ENCODE measurements at places on chromosomes 1 and 21.

- peak overlapping the region; percentile 85 for H3K27ac ChIP-seq
- H3K27me3 ChIP-seq, result peaks cover 6% of the 10 kb centered on the region
- no peak for DNase-seq
- peak overlapping the region; percentile 94 for H3K4me3 ChIP-seq
- H3K36me3 ChIP-seq, result peaks cover 5% of the 10 kb centered on the region
These were observed 566 bp upstream of the ALG6 start for GRCh38 chr1:63366908-63367214.

GRCh38 chr1:9589144-9589718 lies 520 bp downstream of the TMEM201 start:
- H3K36me3 ChIP-seq, result no peaks in the 10 kb centered on the region
- peak overlapping the region; percentile 82 for H3K4me3 ChIP-seq
- H3K27ac ChIP-seq, result no peak overlapping the region
- H3K4me1 ChIP-seq, result peaks cover 19% of the 10 kb centered on the region
- H3K27me3 ChIP-seq, result no peaks in the 10 kb centered on the region

- no peak overlapping the region for H3K4me3 ChIP-seq
- peaks cover 11% of the 10 kb centered on the region for H3K27me3 ChIP-seq
- no peaks in the 10 kb centered on the region for H3K36me3 ChIP-seq
These were observed 57.9 kb upstream of the TENT5B start for GRCh38 chr1:27070390-27071048.

DNA sequence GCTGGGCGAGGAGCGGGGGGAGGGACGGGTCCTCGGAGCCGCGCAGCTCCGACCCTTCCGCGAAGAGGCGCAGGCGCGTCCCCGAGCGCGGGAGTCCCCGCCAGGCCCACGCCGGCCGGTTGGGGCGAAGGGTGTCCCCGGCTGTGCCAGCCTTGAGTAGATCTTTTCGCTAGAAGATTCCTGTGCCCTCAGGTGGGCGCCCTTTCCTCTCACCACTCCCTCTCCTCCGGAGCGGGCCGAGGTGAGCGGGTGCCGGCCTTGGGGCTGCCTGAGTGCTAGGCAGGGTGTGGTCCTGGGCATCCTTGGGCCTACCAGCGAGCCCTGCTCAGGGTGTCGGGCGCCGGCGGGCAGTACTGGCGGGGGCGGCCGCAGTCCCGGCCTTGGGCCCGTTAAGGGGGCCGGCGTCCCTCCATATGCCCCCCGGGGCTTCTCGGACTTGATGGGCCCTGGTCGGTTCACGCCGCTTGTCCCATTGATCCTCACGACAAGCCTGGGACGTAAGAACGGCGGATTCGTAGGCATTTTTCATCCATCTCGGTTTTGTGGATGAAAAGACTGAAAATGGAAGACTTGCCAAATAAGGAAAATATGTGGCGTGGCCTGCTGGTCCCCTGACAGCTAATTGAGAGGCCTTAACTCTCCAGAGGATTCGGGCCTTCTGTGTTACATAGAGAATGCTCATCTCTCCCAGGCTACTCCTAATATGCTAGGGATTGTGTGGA lies 712 bp downstream of the DEGS1 start:
- peak overlapping the region; percentile 94 for H3K4me3 ChIP-seq
- peaks cover 5% of the 10 kb centered on the region for H3K36me3 ChIP-seq
- H3K27ac ChIP-seq, result peak overlapping the region; percentile 98
- peak; percentile 63 for DNase-seq

DNA sequence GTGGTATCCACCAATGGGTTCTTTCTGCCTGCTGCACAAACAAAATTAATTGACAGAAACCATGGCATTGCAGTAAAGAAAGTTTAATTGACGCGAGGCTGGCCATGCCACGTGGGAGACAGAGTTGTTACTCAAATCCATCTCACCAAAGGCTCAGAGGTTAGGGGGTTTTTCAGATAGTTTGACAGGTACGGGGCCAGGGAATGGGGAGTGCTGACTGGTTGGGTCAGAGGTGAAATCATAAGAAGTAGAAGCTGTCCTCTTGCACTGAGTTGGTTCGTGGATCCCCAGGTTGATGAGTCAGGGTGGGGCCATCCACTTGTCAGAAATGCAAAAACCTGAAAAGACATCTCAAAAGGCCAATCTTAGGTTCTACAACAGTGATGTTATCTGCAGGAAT lies 941 bp upstream of the TBCE start:
- no peak for DNase-seq
- peak overlapping the region; percentile 80 for H3K4me3 ChIP-seq
- H3K27me3 ChIP-seq, result no peaks in the 10 kb centered on the region
- peaks cover 3% of the 10 kb centered on the region for H3K36me3 ChIP-seq
- H3K4me1 ChIP-seq, result peaks cover 19% of the 10 kb centered on the region

GRCh38 chr1:206514813-206515387 lies 7.6 kb downstream of the RASSF5 start:
- H3K27ac ChIP-seq, result no peak overlapping the region
- no peak for DNase-seq
- peaks cover 2% of the 10 kb centered on the region for H3K27me3 ChIP-seq
- H3K4me1 ChIP-seq, result peaks cover 6% of the 10 kb centered on the region

DNA sequence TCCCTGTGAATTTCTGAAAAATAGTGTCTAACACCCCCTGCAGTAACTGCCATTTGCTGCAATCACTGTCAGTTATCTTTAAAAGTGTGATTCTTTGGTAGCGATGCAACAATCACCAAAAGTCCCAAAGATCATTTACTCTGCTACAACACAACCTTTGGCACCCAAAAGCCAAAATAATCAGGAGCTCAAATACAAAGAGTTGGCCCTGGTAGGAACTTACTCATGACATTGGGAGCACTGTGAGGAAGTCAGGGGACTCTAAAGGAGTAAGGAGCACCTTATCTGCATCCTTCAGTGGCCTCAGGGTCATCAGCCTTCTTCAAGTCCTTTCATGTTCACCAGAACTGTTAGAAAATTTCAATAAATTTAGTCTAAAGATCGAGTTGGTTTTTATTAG lies 54.6 kb downstream of the SLC16A1 start:
- H3K4me1 ChIP-seq, result peaks cover 5% of the 10 kb centered on the region
- no peaks in the 10 kb centered on the region for H3K36me3 ChIP-seq
- DNase-seq, result no peak
- H3K4me3 ChIP-seq, result no peak overlapping the region

GRCh38 chr1:205588636-205589035 lies 43.2 kb downstream of the ELK4 start:
- H3K4me3 ChIP-seq, result no peak overlapping the region
- H3K27me3 ChIP-seq, result no peaks in the 10 kb centered on the region
- H3K4me1 ChIP-seq, result peaks cover 9% of the 10 kb centered on the region
- no peak for DNase-seq
- H3K36me3 ChIP-seq, result no peaks in the 10 kb centered on the region

- no peaks in the 10 kb centered on the region for H3K36me3 ChIP-seq
- no peaks in the 10 kb centered on the region for H3K4me1 ChIP-seq
- H3K27ac ChIP-seq, result no peak overlapping the region
- DNase-seq, result no peak
These were observed 24.0 kb downstream of the ADGRL2 start for GRCh38 chr1:81824759-81825158.

- no peak for DNase-seq
- no peaks in the 10 kb centered on the region for H3K4me1 ChIP-seq
- peaks cover 10% of the 10 kb centered on the region for H3K27me3 ChIP-seq
- H3K27ac ChIP-seq, result no peak overlapping the region
- H3K4me3 ChIP-seq, result no peak overlapping the region
- H3K36me3 ChIP-seq, result no peaks in the 10 kb centered on the region
These were observed 117.7 kb downstream of the CTH start for GRCh38 chr1:70528590-70529333.

GRCh38 chr1:182674346-182675246 lies 9.8 kb downstream of the RGS8 start:
- no peak for DNase-seq
- H3K27ac ChIP-seq, result no peak overlapping the region
- no peaks in the 10 kb centered on the region for H3K36me3 ChIP-seq
- H3K4me3 ChIP-seq, result no peak overlapping the region

- H3K27me3 ChIP-seq, result no peaks in the 10 kb centered on the region
- no peak overlapping the region for H3K27ac ChIP-seq
- no peaks in the 10 kb centered on the region for H3K36me3 ChIP-seq
- H3K4me1 ChIP-seq, result no peaks in the 10 kb centered on the region
These were observed 804.1 kb downstream of the USP25 start for GRCh38 chr21:16533692-16534407.

DNA sequence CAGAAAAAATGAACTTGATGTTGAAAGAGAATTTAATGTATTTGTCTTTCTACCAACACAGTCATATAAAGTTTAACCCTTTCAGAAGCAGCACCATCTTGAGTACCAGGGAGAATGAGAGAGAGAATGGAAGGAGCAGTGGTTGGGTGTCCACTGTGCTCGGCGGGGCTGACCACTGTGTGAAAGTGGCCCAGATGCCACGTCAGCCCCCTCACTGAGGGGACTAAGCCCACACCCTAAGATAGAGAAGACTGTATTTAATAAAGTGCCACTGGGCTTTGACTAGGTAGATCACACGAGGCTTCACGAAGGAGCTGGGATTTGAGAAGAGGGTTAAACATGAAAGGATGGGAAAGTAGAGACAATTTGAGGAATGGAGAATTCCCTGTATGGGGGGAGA lies 31.2 kb downstream of the BATF3 start:
- H3K4me1 ChIP-seq, result peaks cover 25% of the 10 kb centered on the region
- no peak for DNase-seq
- H3K36me3 ChIP-seq, result no peaks in the 10 kb centered on the region
- no peak overlapping the region for H3K4me3 ChIP-seq
- no peak overlapping the region for H3K27ac ChIP-seq
- H3K27me3 ChIP-seq, result peaks cover 1% of the 10 kb centered on the region

DNA sequence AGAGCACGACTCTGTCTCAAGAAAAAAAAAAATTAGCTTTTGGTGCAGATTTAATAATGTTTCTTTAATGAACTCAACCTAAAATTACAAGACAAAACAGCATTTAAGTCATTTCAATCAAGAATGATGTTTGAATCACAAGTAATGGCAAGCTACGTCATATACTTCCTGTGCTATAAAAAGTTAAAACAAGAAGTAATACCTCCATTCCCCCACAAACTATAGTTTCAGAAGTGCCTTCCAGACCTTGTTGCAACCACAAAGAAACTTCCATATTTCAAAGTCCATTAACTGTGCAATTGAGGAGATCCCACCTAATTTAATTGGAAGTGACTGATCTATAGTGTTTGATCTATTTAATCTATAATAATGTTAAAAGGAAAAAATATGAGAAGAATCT lies 15.1 kb downstream of the NRDC start:
- peak overlapping the region; percentile 81 for H3K27ac ChIP-seq
- H3K4me1 ChIP-seq, result peaks cover 31% of the 10 kb centered on the region
- H3K27me3 ChIP-seq, result no peaks in the 10 kb centered on the region
- no peak overlapping the region for H3K4me3 ChIP-seq
- no peak for DNase-seq

DNA sequence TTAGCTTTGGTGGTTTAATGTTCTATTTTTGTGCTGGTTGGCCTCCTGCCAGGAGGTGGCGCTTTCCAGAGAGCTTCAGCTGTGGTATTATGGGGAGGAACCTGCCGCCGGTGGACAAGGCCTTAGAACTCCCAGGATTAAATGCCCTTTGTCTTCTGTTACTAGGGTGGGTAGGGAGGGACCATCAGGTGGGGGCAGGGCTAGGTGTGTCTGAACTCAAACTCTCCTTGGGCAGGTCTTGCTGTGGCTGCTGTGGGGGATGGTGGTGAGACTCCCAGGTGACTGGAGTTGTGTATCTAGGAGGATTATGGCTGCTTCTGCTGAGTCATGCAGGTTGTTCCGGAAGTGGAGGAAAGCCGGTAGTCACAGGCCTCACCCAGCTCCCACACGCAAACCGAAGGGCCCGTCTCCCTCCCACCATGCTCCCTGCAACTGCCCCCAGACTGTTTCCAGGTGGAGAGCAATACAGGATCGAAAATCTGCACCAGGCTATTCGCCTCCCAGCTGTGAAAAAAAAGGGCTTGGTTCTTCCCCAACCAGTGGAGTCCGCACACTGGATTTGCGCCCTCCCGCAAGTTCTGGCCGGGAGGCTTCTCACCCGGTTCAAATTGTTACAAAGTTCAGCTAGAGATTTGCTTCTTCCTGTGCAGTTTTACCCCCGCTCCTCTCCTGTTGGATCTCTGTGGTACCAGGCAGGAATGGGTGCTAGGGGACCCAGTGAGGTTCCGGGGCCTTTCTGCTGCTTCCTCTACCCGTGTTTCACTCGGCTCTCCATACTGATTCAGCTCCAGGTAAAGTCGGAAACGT lies 220.5 kb downstream of the CENPF start:
- H3K4me1 ChIP-seq, result no peaks in the 10 kb centered on the region
- no peak for DNase-seq
- no peaks in the 10 kb centered on the region for H3K27me3 ChIP-seq
- no peaks in the 10 kb centered on the region for H3K36me3 ChIP-seq

DNA sequence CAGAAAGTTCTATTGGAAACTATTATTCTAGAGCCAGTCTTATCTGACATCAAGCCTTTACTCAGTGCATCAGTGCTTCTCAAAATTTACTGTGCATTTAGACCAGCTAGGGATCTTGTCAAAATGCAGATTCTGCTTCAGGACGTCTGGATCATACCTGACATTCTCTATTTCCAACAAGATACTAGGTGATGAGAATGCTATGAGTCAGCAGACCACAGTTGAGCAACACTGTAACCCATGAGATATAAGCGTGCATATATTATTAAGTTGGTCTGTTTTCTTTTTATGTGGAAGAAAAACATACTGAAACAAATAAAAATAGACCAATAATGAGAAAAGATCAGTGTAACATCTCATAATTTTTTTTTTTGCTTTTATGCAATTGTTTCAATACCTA lies 40.4 kb upstream of the KCNH1 start:
- no peaks in the 10 kb centered on the region for H3K4me1 ChIP-seq
- no peak overlapping the region for H3K4me3 ChIP-seq
- no peak overlapping the region for H3K27ac ChIP-seq
- peaks cover 11% of the 10 kb centered on the region for H3K27me3 ChIP-seq
- no peak for DNase-seq

- peaks cover 22% of the 10 kb centered on the region for H3K27me3 ChIP-seq
- DNase-seq, result no peak
- peak overlapping the region; percentile 70 for H3K4me3 ChIP-seq
These were observed 28.4 kb downstream of the TRIM11 start for GRCh38 chr1:228378090-228378872.

DNA sequence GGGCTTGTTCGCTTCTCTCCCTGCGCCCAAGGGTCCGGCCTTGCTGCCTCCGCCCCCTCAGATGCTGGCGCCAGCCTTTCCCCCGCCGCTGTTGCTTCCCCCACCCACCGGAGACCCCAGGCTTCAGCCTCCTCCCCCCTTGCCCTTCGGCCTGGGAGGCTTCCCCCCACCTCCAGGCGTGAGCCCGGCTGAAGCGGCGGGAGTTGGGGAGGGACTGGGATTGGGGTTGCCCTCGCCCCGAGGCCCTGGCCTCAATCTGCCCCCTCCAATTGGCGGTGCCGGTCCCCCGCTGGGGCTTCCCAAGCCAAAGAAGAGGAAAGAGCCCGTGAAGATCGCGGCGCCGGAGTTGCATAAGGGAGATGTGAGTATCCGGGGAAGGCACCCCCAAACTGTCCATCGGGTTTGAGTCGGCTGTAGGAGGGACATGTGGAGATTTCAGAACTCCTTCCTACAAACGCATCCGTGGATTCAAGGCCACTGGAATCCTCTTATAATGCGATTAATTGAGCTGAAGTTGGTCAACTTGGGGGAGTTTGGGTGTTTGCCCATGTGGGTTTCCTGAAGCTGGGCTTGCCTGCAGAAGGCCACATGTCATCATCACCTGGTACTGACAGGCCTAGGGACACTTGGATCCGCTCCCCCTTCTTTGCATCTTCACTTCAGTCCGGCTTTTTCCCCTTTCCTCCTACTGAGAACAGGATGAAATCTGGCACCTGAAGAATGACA lies 707 bp downstream of the PRCC start:
- no peaks in the 10 kb centered on the region for H3K27me3 ChIP-seq
- DNase-seq, result peak; percentile 54
- H3K27ac ChIP-seq, result no peak overlapping the region
- peaks cover 19% of the 10 kb centered on the region for H3K36me3 ChIP-seq
- peaks cover 33% of the 10 kb centered on the region for H3K4me1 ChIP-seq

All from memory B cell (primary cell).